ENCODE measurements at places on chromosomes 3 and 15.

GRCh38 chr3:157051055-157051454 is 108.9 kb downstream of the CCNL1 start:
- no peak for DNase-seq

DNA sequence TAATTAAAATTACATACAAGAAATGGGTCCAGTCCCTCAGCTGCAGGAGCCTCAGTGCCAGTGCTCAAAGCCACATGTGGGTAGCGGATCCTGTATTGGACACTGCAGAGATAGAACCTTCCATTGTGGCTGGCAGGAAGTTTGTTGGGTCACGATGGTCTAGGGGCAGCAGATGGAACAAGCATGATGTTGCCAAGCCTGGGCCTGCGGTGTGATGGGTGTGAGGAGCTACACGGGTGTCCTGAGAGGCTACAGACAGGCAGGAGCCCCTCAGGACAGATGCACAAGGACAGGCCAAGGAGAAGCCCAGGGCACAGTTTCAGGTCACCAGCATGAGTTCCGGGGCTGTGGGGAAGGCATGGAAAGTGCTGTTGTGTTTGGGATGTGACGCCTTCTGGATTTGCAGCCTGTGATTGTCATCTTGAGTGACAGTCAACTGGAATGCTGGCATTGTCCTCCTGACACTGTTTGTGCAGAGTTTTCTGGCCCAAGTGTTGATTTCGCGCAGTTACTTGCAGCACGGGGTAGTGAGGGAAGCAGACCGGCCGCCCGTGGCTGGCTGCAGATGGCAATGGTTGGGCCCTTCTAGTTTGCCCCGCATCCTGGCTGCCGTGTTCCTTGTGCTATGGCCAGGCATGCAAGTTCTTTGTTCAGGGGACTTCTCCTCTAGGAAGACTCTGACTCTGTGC is 177.1 kb downstream of the NSMCE3 start:
- no peak for DNase-seq

DNA sequence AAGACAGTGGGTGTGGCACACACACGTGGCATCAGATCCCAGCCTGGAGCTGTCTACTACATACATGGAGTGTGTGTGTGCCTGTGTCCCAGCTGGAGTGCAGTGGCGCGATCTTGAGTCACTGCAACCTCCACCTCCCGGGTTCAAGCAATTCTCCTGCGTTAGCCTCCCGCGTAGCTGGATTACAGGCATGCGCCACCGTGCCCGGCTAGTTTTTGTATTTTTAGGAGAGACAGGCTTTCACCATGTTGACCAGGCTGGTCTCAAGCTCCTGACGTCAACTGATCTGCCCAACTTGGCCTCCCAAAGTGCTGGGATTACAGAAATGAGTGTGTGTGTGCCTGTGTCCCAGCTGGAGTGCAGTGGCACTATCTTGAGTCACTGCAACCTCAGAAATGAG is 108.8 kb downstream of the IL12A start:
- DNase-seq, result no peak

DNA sequence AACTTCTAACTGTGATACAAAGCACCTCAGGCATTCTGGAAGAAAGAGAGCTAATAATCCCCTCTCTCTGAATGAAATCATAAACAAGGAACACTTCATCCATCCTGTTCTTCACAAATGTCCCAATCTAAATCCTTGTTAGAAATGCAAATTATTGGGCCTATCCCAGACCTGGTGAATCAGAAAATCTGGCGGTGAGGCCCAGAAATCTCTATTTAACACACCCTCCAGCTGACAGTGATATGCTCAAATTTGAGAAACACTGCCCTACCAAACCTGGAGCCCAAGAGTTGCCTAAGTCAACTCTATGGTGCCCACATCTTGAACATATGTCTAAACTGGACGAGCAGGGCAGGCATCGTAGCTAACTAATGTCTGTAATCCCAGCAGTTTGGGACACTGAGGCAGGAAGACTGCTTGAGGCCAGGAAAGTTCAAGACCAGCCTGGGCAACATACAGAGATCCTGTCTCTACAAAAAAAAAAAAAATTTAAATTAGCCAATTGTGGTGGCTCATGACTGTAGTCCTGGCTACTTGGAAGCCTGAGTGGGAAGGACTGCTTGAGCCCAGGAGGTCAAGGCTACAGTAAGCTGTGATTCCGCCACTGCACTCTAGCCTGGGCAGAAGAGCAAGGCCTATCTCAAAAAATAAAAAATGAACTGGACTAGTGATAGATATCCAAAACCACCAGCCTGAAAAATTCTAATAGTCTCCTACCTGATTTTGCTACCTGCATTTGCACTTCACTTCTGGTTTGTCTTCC is 23.1 kb downstream of the SCAP start:
- DNase-seq, result no peak

DNA sequence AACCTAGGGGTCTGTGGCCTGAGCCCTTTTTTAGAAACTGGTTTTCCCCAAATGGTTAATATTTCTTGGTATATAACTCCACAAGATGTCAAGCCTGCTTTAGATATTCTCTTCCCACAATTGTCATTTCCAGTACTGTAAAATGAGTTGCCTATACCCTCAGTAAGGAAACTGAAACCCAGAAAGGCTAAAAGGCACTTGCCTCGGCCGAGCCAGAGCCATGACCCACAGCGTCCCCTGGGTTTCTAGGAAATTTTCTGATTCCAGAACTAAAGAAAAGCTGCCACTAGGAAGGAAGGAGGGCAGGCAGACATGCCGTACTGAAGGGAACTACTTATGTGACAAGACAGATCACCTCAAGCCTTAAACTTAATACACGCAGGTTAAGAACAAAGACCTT is 59.1 kb downstream of the ATP8B4 start:
- no peak for DNase-seq

- DNase-seq, result no peak
These were observed 11.9 kb downstream of the SCAMP5 start for GRCh38 chr15:75007216-75007615.

- DNase-seq, result no peak
These were observed 13.5 kb downstream of the SNX33 start for GRCh38 chr15:75661100-75661755.

- no peak for DNase-seq
These were observed 66.3 kb upstream of the HES1 start for GRCh38 chr3:194069421-194070219.

DNA sequence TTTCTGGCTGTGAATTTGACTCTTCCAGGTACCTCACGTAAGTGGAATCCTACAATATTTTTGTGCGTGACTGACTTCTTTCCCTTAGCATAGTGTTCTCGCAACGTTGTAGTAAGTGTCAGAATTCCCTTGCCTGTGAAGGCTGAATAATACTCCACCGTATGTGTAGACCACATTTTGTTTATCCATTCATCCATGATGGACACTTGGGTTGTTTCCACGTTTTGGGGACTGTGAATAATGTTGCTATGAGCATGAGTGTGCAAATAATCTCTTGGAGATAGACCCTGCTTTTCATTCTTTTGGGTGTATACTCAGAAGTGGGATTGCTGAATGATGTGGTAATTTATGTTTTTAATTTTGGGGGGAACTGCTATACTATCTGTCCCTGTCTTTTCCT is 82.2 kb downstream of the APBA2 start:
- DNase-seq, result no peak

- DNase-seq, result no peak
These were observed 27.4 kb upstream of the PLXND1 start for GRCh38 chr3:129633751-129634481.

DNA sequence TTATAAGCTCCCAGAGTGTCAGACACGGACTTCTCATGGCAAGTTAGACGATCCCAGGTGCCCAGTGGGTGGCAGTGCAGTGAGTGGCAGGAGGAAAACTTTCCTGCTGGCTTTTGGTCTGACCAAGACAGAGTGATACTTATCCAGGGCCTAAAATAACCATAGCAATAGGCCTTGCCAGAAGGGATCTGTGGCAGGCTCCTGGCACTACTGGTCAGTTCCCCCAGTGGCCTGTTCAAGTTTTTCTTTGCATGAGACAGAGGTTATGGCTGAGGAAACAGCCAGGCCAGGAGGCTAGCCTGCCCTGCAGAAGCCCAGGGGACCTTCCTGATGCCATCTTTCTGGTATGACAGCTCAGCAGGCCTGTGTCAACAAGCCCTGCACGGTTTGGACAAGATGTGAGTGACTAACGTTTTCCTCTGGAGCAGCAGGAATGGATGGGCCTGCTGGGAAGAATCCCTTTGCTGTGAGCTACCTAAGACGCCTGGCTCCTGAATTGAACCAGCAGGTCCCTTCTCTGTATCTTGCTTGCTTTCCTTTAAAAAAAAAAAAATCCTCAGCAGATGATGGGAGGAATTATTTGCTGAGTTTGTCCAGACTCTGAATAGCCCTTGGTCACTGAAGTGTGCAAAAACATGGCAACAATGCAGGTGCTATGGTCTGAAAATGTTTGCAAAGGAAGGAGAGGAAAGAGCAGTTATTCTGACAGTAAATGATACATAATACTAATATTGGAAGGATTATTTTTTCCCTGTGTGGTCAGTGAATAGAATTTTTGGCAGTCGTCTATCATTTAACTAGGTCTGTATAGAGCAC is 18.0 kb downstream of the SCG5 start:
- DNase-seq, result no peak

DNA sequence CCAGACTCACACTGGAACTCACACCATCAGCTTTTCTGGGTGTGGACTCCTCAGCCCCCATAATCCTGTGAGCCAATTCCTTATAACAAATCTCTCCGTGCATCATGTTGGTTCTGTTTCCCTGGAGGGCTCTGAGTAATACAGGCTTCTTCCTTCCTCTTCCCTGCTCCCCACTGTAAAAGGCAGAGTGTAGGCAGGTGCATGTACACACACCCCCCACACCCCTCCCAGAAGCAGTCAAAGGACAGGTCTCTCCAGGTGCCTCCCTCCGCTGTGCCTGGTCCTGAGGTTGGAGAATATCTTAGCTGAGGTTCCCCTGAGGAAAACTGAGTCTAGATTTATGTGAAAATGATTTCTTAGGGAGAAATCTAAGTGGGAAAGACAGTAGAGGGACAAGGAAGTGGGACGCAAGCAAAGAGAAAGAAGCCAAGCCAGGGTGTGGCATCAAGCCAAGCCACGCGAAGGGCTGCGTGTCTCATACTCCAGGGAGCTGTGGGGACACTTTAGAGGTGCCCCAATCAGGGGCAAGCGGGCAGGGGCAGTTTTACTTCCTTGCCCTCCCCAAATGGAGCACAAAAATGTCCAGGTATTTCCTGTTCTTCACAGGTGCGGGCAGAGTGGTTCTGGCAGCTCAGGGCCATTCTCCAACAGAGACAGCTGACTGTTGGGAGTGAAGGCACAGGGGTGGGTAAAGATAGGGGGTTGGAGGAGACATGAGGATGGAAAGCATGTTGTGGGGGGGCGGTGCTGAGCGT is 86.6 kb downstream of the HMG20A start:
- no peak for DNase-seq

DNA sequence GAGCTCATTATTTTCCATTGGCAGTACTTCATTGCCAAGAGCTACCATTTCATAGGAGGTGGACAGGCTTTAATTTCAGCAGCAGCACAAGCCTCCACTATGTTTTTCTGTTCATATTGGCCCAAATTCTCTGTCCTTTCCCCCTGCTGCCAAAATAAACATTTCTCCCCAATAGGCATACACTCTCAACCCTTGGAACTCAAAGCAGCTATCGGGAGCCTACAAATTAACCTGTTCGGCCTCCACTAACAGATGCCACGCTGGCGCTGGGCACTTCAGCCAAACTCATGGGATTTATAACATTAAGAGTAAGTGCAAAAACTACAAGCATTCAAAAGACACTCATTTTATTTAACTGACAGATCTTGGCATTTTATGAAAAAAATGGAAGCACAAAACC is 95.7 kb downstream of the NSUN3 start:
- no peak for DNase-seq

GRCh38 chr15:47674586-47675232 is 42.6 kb upstream of the SEMA6D start:
- DNase-seq, result no peak

- no peak for DNase-seq
These were observed 32.9 kb downstream of the CD200R1L start for GRCh38 chr3:112813723-112814171.

- DNase-seq, result peak; percentile 42
These were observed 69.0 kb downstream of the RAB7A start for GRCh38 chr3:128794770-128795649.

DNA sequence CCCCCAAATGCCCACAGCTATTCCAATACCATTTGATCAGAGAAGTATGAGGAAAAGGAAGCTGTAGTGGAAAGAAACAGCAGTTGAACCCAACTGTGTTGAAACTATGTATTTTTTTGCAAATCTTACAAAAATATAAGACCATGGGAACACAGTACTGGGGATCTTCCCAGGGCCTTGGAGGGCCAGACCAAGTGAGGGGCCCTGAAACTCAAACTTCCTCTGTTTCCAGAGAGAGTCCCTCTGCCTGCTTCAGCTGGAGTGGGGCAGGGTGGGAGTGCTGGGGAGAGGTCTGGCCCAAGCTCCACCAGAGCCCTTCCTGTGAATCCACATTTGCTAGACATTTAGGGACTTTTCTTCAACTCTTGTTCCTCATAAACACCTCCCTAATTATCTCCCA is 263.9 kb downstream of the CHST2 start:
- no peak for DNase-seq

GRCh38 chr3:106514431-106514830 is 645.6 kb upstream of the CBLB start:
- no peak for DNase-seq

DNA sequence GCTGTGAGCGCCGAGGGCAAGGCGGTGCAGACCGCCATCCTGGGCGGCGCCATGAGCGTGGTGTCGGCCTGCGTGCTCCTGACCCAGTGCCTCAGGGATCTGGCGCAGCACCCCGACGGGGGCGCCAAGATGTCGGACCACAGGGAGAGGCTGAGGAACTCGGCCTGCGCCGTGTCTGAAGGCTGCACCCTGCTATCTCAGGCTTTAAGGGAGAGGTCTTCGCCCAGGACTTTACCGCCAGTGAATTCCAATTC is 2.3 kb downstream of the TLNRD1 start:
- no peak for DNase-seq

DNA sequence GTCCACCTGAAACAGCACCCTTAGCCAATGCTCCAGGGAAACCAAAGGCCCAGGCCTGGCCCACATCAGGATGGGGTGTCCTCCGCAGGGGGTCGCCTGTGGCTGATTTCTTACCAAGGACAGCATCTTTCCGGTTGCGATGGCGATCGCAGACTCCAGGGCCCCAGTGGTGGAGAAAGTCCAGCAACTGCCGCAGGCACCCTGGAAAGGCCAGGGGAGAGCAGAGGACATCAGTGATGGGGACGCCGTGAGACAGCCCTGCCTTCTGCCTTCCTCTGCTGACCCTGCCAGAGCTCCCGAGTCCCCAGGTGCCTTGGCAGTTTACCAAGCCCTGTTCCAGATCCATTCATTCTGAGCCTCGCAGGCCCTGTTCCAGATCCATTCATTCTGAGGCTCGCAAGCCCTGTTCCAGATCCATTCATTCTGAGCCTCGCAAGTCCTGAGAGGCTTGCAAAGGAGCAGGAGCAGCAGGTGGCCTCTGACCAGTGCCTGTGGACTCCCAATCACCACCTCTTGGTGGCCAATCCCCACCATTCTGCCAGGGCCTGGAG is 12.5 kb downstream of the CTSH start:
- DNase-seq, result no peak
